Karpas-422 (cell line): ENCODE measurements at places on chromosomes 3 and 15.

GRCh38 chr15:85757073-85757938, 37.4 kb downstream of the KLHL25 start:
- no peak for DNase-seq

GRCh38 chr3:168817177-168817576, 721.5 kb upstream of the GOLIM4 start:
- DNase-seq = no peak

GRCh38 chr3:186963636-186964035, 33.3 kb downstream of the ST6GAL1 start:
- no peak for DNase-seq

DNA sequence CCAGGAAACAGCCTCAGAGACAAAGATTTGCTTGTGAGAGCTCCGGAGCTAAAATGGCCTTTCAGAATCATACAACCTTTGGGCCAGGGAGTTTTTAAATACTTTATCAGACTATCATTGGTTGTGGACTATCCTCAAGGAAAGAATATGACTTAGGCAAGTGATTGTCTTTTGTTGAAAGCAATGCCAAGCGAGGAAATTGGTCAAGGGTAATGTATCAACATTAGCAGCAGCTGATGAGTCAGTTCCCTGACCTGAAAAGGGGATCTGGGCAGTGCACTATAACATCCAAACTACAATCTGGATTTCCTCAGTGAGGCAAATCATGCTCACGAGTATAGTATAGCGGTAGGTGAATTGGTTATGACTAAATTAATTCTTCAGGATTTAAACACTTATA, 303.6 kb downstream of the LSAMP start:
- no peak for DNase-seq

GRCh38 chr3:160400030-160400701, 716 bp downstream of the SMC4 start:
- peak; percentile 70 for DNase-seq

DNA sequence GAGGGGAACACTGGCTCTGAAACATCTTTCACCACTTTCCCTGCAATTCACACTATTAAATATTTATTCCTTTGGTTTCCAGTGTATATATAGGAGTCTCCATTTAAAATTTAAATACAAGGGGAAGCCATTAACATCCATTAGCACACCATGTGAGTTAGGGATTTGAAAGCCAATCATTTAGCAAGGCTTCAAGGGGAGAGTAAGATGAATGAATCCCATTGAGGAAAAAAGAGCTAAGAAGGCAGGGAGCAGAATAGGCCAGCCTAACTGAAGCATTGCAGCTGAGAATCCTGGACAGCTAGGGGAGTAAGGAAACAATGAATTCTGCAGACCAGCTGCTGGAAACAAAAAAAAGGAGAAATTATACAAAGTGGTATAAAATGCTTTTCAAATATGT, 426.1 kb downstream of the IL5RA start:
- no peak for DNase-seq

GRCh38 chr3:164929642-164930041, 148.7 kb downstream of the SI start:
- DNase-seq = no peak

DNA sequence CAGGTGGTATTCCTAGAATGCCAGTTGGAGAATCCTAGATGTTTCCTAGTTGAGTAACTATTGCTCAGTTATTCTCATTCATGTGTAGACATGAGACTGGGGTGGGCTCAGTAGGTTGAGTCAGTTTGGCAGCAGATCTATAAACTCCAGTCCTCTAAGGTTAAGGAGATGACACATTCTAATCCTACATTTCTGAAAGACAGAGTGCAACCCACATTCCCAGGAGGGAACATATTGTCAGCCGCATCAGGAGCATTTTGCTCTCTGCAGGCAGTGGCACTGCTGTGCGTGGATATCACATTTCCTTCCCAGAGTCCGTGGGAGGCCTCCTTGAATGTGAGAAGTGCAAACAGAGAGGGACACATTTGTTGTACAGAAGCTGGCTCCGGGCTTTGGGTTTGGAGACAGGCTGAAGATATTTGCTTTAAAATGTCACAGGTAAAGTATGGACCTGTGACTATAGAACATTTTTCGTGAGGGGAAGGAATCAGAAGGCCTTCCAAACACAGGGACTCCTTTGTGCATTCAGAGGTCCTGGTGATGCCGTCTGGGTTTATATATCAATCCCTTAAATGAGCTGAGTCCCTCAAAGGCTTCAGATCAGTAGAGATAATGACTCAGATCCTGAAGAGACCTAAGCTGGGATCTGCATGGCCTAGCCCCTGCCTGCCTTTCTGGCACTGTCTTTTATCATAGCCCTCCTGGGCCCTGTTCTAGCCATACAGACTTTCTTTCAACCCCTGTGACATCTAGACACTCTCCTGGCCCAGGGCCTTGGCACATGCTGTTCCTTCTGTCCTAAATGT, 156.5 kb downstream of the CADPS start:
- no peak for DNase-seq

DNA sequence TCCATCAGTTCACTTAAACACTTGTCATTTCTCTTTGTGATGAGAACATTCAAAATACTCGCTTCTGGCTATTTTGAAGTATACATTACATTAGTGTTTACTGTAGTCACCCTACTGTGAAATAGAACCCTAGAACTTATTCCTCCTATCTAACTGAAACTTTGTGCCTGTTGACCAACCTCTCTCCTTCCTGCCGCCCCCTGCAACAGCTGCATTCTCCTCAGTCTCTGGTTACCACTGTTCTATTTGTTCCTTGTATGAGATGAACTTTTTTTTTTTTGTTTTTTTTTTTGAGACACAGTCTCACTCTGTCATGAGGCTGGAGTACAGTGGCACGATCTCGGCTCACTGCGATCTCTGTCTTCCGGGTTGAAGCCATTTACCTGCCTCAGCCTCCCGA, 2.9 kb downstream of the RAD51 start:
- no peak for DNase-seq
